ENCODE measurements at places on chromosomes 2 and 18.

GRCh38 chr2:239223310-239224198 lies 177.3 kb downstream of the HDAC4 start:
- peak overlapping the region; percentile 91 for H3K27ac ChIP-seq
- no peaks in the 10 kb centered on the region for H3K27me3 ChIP-seq
- peaks cover 65% of the 10 kb centered on the region for H3K4me1 ChIP-seq
- DNase-seq: peak; percentile 55
- no peaks in the 10 kb centered on the region for H3K36me3 ChIP-seq

DNA sequence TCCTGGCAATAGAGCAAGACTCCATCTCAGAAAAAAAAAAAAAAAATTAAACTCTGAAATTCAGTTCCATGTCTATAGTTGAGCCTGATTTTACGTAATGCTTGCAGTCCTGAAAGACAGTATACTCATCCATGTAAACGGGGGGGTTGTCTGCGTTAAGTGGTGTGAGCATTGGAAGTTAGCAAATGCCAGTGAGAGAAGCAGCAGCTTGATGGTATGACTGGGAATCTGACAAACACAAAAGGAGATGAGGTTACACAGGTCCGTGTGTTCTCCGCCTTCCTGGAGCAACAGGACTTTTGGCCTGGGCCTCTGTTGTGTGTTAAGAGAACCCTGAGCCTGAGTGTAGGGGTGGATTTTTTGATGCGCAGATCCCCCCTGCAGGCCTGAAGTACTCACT lies 82.9 kb downstream of the PRKCE start:
- H3K4me1 ChIP-seq: no peaks in the 10 kb centered on the region
- H3K36me3 ChIP-seq: no peaks in the 10 kb centered on the region
- no peak for DNase-seq
- no peak overlapping the region for H3K27ac ChIP-seq

- H3K4me3 ChIP-seq: no peak overlapping the region
- peaks cover 13% of the 10 kb centered on the region for H3K4me1 ChIP-seq
- no peaks in the 10 kb centered on the region for H3K36me3 ChIP-seq
- DNase-seq: no peak
Measured at GRCh38 chr18:73461780-73462059, 593.9 kb upstream of the NETO1 start.

DNA sequence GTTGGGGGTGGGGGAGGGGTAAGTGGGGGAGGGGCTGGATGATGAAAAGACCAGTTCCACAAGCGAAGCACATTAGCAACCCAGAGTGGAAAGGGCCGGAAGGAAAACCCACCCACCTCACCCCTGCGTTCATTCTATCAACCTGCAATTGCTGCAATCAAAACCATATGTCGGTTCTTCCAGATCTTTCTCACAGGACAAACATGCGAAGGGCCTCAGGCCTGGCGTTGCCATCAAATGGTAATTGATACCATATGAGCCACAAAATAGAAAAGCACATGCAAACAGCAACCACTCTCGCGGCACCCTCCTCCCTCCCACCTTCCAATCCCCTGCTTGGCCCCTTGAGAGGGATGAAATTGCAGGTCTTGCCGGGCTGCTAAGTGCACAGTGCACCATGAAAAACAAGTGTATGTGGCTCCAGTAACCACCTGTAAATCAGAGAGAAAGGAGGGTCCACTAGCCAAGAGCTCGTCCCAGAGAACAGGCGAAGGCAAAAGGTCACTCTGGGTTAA lies 287.5 kb downstream of the TCF4 start:
- H3K4me3 ChIP-seq: no peak overlapping the region
- H3K27me3 ChIP-seq: no peaks in the 10 kb centered on the region
- H3K36me3 ChIP-seq: no peaks in the 10 kb centered on the region
- DNase-seq: peak; percentile 61
- no peaks in the 10 kb centered on the region for H3K4me1 ChIP-seq
- peak overlapping the region; percentile 89 for H3K27ac ChIP-seq

DNA sequence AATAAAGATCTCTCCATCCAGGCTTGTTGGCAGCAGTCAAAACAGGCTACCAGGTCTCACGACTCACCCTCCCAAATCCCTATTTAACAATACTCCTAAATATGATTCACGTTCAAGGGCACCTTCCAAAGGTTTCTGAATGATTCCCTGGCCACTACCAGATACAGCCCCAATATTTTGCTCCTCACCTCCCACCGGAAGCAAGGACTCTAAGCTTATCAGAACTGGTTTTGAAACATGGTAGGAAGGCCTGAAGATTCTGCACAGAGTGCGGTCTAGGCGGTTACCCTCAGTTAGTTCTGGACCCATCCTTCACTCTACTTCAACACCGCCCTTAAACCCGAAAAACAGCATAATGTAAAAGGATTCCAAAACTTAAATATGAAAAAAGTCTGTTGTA lies 5.2 kb downstream of the PPP4R1 start:
- no peaks in the 10 kb centered on the region for H3K36me3 ChIP-seq
- H3K27me3 ChIP-seq: no peaks in the 10 kb centered on the region
- peaks cover 18% of the 10 kb centered on the region for H3K4me1 ChIP-seq
- peak overlapping the region; percentile 39 for H3K27ac ChIP-seq
- H3K4me3 ChIP-seq: no peak overlapping the region

- H3K4me3 ChIP-seq: no peak overlapping the region
- H3K4me1 ChIP-seq: peaks cover 38% of the 10 kb centered on the region
- no peaks in the 10 kb centered on the region for H3K36me3 ChIP-seq
- no peaks in the 10 kb centered on the region for H3K27me3 ChIP-seq
Measured at GRCh38 chr18:75244351-75245313, 34.0 kb downstream of the TSHZ1 start.

- H3K27me3 ChIP-seq: no peaks in the 10 kb centered on the region
- no peak overlapping the region for H3K27ac ChIP-seq
- DNase-seq: no peak
- H3K4me1 ChIP-seq: peaks cover 21% of the 10 kb centered on the region
- no peak overlapping the region for H3K4me3 ChIP-seq
Measured at GRCh38 chr2:66538291-66538690, 103.4 kb downstream of the MEIS1 start.

GRCh38 chr2:164054651-164055050 lies 318.8 kb upstream of the FIGN start:
- no peaks in the 10 kb centered on the region for H3K4me1 ChIP-seq
- peaks cover 6% of the 10 kb centered on the region for H3K27me3 ChIP-seq
- H3K27ac ChIP-seq: no peak overlapping the region
- H3K36me3 ChIP-seq: no peaks in the 10 kb centered on the region

DNA sequence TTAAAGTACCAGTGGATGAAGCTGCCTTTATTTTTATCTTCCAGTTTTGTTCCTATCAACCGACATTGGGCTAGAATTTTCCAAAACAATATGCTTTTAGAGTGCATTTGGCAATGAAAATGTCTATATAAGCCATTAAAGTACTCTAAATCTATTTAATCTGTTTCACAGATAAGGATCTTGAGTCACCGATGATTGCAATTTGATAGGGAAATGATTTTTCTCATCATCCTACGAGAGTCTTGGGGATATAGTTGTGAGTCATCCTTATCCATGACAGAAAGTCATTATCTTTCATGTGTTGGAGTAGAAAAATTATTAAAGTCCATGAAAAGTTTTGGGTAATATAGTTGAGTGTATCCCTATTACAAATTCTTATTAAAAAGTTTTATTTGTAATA lies 26.1 kb downstream of the SLC39A10 start:
- no peaks in the 10 kb centered on the region for H3K36me3 ChIP-seq
- H3K27ac ChIP-seq: no peak overlapping the region
- H3K4me3 ChIP-seq: no peak overlapping the region
- no peaks in the 10 kb centered on the region for H3K27me3 ChIP-seq
- no peaks in the 10 kb centered on the region for H3K4me1 ChIP-seq

GRCh38 chr2:217016796-217017419 lies 157.0 kb upstream of the TNP1 start:
- no peak overlapping the region for H3K4me3 ChIP-seq
- peaks cover 3% of the 10 kb centered on the region for H3K27me3 ChIP-seq
- H3K27ac ChIP-seq: no peak overlapping the region

- no peak overlapping the region for H3K27ac ChIP-seq
- H3K27me3 ChIP-seq: no peaks in the 10 kb centered on the region
- H3K36me3 ChIP-seq: no peaks in the 10 kb centered on the region
- H3K4me1 ChIP-seq: no peaks in the 10 kb centered on the region
- no peak overlapping the region for H3K4me3 ChIP-seq
- DNase-seq: peak; percentile 85
Measured at GRCh38 chr2:121810959-121811853, 55.8 kb downstream of the TSN start.

DNA sequence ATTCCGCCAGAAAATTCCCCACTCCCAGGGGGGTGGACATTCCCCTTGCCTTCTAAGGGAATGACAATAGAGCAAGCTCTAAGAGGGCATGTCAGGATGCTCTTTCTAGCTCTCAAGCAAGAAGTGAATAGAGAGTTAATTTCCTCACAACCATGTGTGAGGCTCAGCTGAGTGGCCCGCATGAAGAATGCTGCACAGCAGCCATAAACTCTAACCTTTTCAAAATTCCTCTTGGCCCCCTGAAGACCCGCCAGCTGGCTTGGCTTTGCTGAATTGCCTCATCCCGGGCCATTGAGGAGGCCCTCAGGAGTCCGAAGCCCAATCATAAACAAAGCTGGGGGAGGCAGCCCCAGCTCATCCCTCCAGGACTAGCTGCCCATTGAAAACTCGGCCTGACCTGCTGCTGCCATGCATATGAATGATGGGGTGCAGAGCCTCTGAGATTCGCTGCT lies 38.2 kb downstream of the NRP2 start:
- no peak for DNase-seq
- H3K27me3 ChIP-seq: no peaks in the 10 kb centered on the region
- H3K36me3 ChIP-seq: no peaks in the 10 kb centered on the region

DNA sequence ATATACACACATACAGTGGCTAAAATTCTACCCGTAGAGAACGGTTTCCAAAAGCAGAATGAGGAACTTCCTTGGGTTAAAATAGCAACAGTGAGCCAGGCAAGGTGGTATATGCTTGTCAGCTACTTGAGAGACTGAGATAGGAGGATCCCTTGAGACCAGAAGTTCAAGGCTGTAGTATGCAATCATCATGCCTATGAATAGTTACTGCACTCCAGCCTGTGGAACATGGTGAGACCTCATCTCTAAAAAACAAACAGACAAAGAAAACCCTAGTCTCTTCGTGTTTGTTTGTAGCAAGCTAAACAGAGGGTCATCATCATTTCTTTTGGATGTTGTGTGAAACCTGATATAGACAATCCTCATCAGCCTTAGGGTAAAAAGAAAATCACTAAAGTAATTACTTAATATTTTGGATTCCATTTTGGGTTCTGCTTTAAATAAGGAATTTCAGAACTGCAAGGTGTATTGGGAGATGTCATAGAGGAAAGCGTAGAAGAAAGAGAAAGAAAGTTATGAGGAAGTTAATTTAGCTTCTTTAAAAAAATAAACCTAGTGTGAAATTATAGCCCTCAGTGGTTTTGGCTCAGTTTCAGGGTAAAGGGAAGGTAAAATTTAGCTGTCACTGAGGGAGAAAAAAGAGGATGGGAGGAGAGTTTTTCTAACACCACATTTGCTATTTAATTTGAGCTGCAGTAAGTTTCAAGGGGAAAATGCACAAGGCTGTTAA lies 46.5 kb downstream of the PLEK start:
- no peaks in the 10 kb centered on the region for H3K27me3 ChIP-seq
- H3K36me3 ChIP-seq: no peaks in the 10 kb centered on the region
- no peak for DNase-seq
- H3K4me1 ChIP-seq: no peaks in the 10 kb centered on the region

GRCh38 chr18:13225261-13225660 lies 6.7 kb downstream of the LDLRAD4 start:
- no peaks in the 10 kb centered on the region for H3K27me3 ChIP-seq
- peaks cover 26% of the 10 kb centered on the region for H3K4me1 ChIP-seq
- no peak for DNase-seq
- no peak overlapping the region for H3K4me3 ChIP-seq
- no peak overlapping the region for H3K27ac ChIP-seq

- H3K4me3 ChIP-seq: peak overlapping the region; percentile 78
- peaks cover 4% of the 10 kb centered on the region for H3K4me1 ChIP-seq
- H3K27ac ChIP-seq: peak overlapping the region; percentile 93
- DNase-seq: peak; percentile 78
- peaks cover 3% of the 10 kb centered on the region for H3K27me3 ChIP-seq
Measured at GRCh38 chr2:230411570-230412370, 4.2 kb upstream of the SP100 start.

GRCh38 chr2:197993830-197994229 lies 189.4 kb downstream of the PLCL1 start:
- no peak for DNase-seq
- H3K36me3 ChIP-seq: no peaks in the 10 kb centered on the region
- no peaks in the 10 kb centered on the region for H3K4me1 ChIP-seq
- H3K27ac ChIP-seq: no peak overlapping the region
- H3K4me3 ChIP-seq: no peak overlapping the region

DNA sequence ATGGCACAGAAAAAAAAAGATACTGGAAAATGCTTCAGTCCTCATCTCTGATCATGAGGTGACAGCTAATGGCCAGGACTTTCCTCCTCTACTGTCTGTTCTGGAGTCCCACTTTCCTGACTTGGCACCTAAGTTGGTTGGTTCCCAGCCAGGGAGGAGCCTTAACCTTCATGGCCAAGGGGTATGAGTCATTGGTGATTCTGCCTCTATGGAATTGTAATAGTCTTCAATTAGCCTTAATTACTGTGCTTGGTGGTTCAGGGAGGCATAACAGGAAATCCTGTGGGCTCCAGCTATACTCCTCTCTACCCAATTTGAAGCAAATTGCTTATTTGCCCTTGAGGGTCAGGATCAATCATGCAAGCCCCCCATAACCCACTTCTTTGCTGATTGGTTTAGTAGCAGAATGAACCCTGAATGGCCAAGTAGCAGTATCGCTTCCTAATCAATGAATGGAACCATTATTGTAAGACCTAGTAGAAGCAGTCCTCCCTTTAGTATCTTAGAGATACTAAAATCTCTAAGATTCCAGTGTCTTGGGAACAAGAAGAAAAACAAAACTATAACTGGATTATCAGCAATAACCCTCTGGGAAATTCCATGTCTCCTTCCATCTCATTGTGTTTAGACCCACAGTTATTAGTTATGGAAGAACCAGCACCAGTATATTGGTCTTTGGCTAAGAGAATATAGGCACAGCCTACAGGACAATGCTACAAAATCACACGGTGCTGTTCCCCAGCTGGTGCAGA lies 109.0 kb downstream of the COL6A3 start:
- no peaks in the 10 kb centered on the region for H3K27me3 ChIP-seq
- no peak for DNase-seq
- H3K4me3 ChIP-seq: no peak overlapping the region
- H3K4me1 ChIP-seq: no peaks in the 10 kb centered on the region

GRCh38 chr2:123651151-123651550 lies 373.9 kb upstream of the CNTNAP5 start:
- H3K27ac ChIP-seq: no peak overlapping the region
- no peak overlapping the region for H3K4me3 ChIP-seq
- no peak for DNase-seq
- no peaks in the 10 kb centered on the region for H3K27me3 ChIP-seq
- H3K36me3 ChIP-seq: no peaks in the 10 kb centered on the region

DNA sequence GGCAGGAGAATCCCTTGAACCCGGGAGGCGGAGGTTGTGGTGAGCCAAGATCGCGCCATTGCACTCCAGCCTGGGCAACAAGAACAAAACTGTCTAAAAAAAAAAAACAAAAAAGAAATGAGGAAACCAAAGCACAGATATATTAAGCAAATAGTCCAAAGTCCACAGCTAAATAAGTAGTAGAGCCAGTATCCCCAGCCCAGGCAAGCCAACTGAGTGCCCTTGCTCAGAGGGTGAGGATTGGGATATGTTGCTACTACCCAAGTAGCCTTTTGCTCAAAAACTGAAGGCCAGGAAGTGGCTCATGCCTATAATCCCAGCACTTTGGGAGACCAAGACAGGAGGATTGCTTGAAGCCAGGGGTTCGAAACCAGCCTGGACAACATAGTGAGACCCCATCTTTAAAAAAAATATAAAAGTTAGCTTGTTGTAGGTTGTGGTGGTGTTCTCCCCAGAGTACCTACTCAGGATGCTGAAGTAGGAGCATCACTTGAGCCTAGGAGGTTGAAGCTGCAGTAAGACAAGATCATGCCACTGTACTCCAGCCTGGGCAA lies 5.4 kb downstream of the CFAP36 start:
- no peaks in the 10 kb centered on the region for H3K36me3 ChIP-seq
- no peaks in the 10 kb centered on the region for H3K4me1 ChIP-seq
- no peak for DNase-seq
